ENCODE measurements at places on chromosomes 3 and 15. TPM values are rescaled to one million over a fixed set of nuclear protein-coding genes. Genes with fewer than 3 reads are reported as not detected.

The GOLGA8O gene
- not detected for total RNA-seq

GRCh38 chr15:49094923-49095322 is 48.7 kb upstream of the SECISBP2L start:
- H3K4me3 ChIP-seq = no peak overlapping the region
- no peak for DNase-seq
- H3K36me3 ChIP-seq = no peaks in the 10 kb centered on the region
- no peaks in the 10 kb centered on the region for H3K27me3 ChIP-seq
- H3K27ac ChIP-seq = no peak overlapping the region
- H3K4me1 ChIP-seq = peaks cover 14% of the 10 kb centered on the region

- H3K27me3 ChIP-seq = no peaks in the 10 kb centered on the region
- H3K4me3 ChIP-seq = no peak overlapping the region
- no peak overlapping the region for H3K27ac ChIP-seq
- DNase-seq = no peak
- H3K4me1 ChIP-seq = no peaks in the 10 kb centered on the region
These were observed 216.8 kb downstream of the RPLP1 start for GRCh38 chr15:69669446-69669845.

DNA sequence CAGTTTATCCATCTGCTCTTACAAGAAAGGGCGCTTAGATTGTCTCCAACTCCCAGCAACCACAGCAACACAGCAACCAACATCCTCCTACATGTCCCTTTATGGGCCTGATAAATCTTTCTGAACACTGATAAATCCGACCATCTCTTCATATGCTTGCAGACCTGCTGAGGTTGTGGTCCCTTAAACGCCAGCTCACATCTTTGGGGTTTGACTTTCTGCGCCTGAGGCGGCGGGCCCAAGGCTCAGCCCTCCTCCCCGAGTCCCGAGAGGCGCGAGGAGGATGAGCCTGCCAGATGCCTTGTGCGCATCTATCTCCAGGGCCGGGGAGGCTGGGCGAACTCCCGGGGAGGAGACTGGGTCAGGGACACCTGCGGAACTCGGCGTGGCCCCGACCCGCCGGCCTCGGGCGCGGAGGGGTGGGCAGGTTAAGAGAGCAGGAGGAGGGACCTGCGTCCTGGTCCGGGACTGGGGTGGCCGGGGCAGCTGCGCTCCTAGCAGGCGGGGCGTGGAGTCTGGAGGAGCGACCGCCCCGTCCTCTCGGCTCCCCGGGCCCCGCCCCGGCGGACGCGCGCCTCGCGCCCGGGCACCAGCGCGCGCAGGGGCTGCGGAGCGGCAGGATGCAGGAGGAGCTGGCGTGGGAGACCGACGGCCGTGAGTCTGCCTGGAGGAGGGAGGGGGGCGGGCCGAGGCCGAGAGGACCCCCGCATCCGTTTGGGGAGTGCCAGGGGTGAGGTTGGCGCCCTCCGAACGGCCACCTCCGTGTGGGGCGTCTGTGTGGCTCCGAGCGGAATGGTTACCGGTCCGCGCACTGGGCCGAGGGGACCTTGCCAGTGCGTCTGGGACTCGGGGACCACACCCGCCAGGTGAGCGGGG is at the start of gene ANKDD1A:
Gene ANKDD1A (plus strand): TSS at position 592 of the 876 bp plus-strand sequence. CDS start 29 bp downstream, at position 621.
- H3K4me3 ChIP-seq = peak within 1 kb of the TSS; percentile 60
- H3K4me1 ChIP-seq = no peaks in the 10 kb centered on the region
- no peaks in the 10 kb centered on the region for H3K36me3 ChIP-seq

DNA sequence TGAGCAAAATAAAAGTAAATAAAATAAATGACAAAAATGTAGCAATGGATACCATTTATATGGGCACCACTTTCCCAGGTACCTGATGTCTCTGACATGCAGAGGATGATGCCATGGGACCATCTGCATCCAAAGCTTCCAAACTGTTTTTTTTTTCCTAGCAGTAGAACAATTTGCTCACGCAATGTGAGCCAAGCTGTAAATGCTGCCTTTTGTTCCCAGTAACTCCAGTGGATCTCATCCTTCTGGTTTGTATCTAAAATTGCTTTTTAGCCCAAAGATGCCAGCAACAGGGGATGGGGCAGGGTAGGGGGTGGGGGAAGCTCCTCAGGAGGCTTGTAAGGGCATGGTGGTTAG is 32.7 kb downstream of the SLC12A8 start:
- no peaks in the 10 kb centered on the region for H3K36me3 ChIP-seq
- H3K27me3 ChIP-seq = no peaks in the 10 kb centered on the region
- no peak overlapping the region for H3K4me3 ChIP-seq
- DNase-seq = no peak
- H3K4me1 ChIP-seq = no peaks in the 10 kb centered on the region

DNA sequence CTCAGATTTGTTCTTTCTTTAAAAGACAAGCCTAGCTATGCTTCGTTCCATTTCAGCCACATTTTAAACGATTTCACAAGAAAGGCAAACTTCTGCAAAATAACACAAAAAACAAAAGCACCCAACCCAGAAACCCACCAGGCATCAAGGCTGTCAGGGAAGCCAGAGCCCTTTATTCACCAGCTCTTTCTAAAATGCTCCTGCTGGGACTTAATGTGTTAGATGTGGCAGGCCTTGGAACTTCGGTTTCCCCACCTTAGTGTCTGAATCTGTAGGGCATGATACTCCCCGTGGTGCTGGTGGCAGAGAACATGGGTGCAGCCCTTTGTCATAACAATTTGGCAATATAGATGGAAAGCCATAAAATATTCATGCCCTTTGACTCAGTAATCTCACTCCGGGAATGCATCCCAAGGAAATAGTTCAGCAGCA is 56.8 kb upstream of the LCTL start:
- DNase-seq = no peak
- H3K4me3 ChIP-seq = no peak overlapping the region
- H3K4me1 ChIP-seq = peaks cover 20% of the 10 kb centered on the region
- H3K36me3 ChIP-seq = no peaks in the 10 kb centered on the region

The RCN2 gene
- total RNA-seq = 72.8 TPM

GRCh38 chr3:79167651-79168416 is 600.0 kb downstream of the ROBO1 start:
- H3K4me1 ChIP-seq = no peaks in the 10 kb centered on the region
- no peak overlapping the region for H3K27ac ChIP-seq
- no peaks in the 10 kb centered on the region for H3K27me3 ChIP-seq
- no peak for DNase-seq
- H3K36me3 ChIP-seq = no peaks in the 10 kb centered on the region
- H3K4me3 ChIP-seq = no peak overlapping the region

DNA sequence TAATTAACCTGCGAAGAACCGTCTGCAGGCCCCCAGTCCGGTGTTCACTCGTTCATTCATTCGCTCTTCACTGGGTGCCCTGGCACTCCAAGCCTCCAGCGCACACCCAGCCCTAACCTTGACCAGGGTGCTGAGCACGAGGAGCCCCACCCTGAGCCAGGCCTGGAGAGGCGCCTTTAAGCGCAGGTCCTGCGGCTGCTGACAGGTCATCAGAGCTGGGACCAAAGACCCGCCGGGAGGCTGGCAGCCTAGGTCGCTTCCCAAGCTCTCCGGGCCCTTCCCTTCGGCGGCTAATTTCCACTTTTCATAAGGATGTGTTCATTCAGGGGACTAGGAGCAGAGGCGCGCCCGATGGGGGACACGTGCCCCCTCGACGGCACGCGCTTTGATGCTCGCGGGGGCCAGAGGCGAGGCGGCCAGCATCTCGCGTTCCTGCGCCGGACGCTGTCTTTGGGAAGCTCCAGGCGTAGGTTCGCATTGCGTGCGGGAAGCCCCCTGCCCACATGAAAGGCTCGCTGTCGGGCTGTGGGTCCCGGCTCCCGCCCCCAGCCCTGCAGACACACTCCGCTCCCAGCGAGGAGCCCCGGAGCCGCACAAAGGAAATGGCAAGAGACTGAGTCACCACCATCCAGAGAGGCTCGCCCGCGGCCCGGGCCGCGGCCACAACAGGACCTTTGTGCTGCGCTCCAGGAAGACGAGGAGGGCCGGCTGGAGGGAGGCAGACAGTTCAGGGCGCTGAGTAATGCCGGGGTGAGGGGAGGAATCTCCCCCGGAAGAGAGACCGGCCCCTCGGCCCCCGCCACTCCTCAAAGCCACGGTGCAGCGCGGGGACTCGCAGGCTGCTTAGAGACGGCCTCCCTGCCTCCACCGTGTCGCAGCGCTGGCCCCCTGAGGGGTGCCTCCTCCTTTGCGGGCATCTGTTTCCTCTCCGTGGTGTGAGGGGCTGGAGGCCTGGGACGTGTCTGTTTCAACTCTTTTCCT is 266.4 kb upstream of the HES1 start:
- H3K4me1 ChIP-seq = peaks cover 61% of the 10 kb centered on the region
- no peaks in the 10 kb centered on the region for H3K36me3 ChIP-seq
- H3K4me3 ChIP-seq = no peak overlapping the region
- peak; percentile 79 for DNase-seq
- H3K27ac ChIP-seq = peak overlapping the region; percentile 76
- H3K27me3 ChIP-seq = no peaks in the 10 kb centered on the region

The UBE2Q2 gene
- total RNA-seq = 41.9 TPM

GRCh38 chr3:132253262-132253878 is 63.8 kb upstream of the ACP3 start:
- H3K4me3 ChIP-seq = no peak overlapping the region
- H3K36me3 ChIP-seq = no peaks in the 10 kb centered on the region
- H3K27me3 ChIP-seq = no peaks in the 10 kb centered on the region
- no peak overlapping the region for H3K27ac ChIP-seq

- H3K27ac ChIP-seq = no peak overlapping the region
- H3K4me1 ChIP-seq = peaks cover 9% of the 10 kb centered on the region
- H3K27me3 ChIP-seq = no peaks in the 10 kb centered on the region
- no peaks in the 10 kb centered on the region for H3K36me3 ChIP-seq
- no peak overlapping the region for H3K4me3 ChIP-seq
These were observed 92.3 kb downstream of the RAP2B start for GRCh38 chr3:153254361-153254760.

DNA sequence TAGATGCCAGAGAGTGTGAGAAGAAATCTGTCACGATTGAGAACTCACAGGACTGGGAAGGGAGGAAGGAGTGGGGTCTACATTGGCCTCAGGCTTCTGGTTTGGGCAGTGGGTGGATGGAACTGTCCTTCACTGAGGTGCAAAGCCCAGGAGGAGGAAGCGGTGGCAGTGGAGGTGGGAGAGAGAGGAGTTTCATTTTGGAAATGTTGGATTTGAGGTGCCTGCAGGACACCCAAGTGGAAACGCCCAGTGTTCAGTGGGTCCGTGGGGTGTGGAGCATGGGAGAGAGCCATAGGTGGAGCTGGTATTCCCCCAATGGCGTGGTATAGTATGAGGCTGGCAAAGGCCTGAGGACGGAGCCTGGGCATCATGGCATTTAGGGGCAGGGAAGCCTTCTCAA is 9.3 kb upstream of the EPHB3 start:
- no peaks in the 10 kb centered on the region for H3K4me1 ChIP-seq
- H3K4me3 ChIP-seq = no peak overlapping the region
- DNase-seq = no peak
- no peak overlapping the region for H3K27ac ChIP-seq

The GOLGA6A gene
- not detected for total RNA-seq

DNA sequence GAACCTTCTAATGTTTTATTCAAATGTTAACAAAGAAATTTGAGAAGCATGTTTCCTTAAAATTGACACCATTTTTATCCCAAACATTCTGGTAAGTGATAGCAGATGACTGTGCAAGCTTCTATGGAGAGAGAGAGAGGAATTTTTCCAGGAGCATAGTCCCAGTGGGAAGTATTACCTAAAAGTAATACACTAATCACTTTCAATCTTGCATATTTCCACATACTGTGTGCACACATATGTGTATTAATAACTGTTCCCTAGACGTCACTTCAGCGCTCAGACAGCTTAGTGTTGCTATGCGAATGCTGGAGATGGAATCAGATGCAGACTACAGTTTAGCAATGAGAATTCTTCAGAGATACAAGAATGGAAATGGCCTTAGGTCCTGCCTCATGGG is 424.3 kb upstream of the TPRG1 start:
- peaks cover 57% of the 10 kb centered on the region for H3K4me1 ChIP-seq
- H3K4me3 ChIP-seq = no peak overlapping the region
- no peaks in the 10 kb centered on the region for H3K27me3 ChIP-seq

GRCh38 chr3:5151586-5151985 is 29.5 kb downstream of the ARL8B start:
- H3K4me1 ChIP-seq = no peaks in the 10 kb centered on the region
- no peaks in the 10 kb centered on the region for H3K36me3 ChIP-seq

DNA sequence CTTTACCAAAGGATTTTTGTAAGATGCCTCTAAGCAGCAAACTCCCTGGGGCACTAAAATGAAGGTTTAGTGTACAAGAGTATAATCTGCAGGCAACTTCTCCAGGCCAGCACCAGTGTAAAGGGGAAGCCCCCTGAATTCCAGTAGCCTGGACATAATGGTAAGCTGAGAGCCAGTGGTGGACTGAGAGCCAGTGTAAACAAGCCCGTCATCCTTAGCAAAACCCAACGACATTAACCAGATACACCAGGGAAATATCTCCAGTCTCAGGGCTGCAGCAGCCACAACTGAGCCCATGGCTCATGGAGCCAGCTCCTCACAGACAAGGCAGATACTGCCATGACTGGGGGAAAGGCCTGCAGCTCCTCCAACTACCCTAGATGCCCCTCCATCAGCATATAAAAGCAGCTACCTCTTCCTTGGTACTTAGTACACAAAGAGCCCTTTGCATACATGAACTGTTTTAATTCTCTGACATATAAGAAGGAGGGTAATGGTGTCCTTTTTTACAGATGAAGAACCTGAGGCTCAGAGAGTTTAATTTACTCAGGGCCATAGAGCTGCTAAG is 21.7 kb downstream of the PARP16 start:
- no peaks in the 10 kb centered on the region for H3K4me1 ChIP-seq
- H3K4me3 ChIP-seq = no peak overlapping the region
- DNase-seq = no peak
- H3K36me3 ChIP-seq = no peaks in the 10 kb centered on the region

All from Caco-2 (cell line).